ENCODE measurements at places on chromosomes 5 and 9.

DNA sequence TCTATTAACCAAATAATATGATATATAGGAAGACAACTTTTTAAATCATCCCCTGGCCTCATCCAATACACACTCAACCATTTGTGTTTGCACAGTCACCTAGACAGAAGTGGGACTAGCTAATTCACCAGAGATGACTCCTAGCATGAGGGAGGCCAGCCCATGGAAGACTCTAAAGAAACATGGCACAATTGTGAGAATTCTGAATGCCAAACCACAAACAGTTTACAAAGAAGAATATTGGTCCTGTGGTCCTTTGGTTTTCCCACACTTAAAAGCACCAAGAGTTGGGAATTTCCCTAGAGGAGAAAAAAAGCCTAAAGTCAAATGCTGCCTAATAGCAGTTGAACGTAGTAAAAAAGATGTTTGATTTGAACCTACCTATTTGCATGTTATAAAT, 609.9 kb downstream of the ACTL7B start:
- no peak for DNase-seq

- DNase-seq, result no peak
Observed at GRCh38 chr9:87479801-87480201, 17.9 kb upstream of the DAPK1 start.

GRCh38 chr9:110911659-110912418, 126.4 kb downstream of the LPAR1 start:
- no peak for DNase-seq

- DNase-seq, result no peak
Observed at GRCh38 chr5:36040651-36041536, 25.8 kb downstream of the UGT3A2 start.

DNA sequence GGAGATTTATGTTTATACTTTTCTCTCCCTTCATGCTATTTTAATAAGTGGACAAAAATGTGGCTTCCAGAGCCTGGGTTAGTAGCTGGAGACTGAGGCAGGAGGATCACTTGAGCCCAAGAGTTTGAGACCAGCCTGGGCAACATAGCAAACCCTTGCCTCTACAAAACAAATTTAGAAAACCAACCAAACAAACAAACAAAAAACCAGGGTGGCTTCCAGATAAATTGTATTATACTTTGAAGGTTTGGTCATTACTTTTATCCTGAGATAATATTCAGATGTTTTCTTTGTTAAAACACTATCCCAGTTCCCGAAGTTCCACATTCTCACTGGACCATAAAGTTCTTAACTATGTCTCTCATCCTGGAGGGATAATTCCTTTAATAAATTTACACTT, 46.0 kb downstream of the ALDH1A1 start:
- no peak for DNase-seq

- peak; percentile 90 for DNase-seq
Observed at GRCh38 chr5:172887692-172888091, 53.6 kb downstream of the ERGIC1 start.

DNA sequence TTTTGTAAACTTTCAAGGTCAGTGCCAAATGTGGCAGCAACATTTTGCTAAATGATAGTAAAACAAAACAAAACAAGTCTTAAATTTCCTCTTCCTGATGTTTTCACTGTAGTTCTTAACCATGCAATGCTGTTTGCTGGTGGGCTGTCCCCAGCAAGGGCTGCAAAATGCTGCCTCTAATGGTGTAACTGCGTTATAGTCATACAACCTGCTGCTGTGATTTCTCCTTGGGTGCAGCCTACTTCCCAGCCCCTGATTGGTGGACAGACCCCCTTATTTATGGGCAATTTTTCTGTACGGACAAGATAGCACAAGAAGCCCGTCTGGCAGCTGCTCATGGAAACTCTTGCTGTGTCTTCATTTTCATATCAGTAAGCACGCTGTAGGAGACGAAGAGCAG, 26.6 kb upstream of the PIP5K1B start:
- no peak for DNase-seq

- no peak for DNase-seq
Observed at GRCh38 chr9:35842795-35843194, 13.8 kb downstream of the TMEM8B start.

Data from AG04449 (cell line).